ENCODE measurements at places on chromosomes 4 and X.

DNA sequence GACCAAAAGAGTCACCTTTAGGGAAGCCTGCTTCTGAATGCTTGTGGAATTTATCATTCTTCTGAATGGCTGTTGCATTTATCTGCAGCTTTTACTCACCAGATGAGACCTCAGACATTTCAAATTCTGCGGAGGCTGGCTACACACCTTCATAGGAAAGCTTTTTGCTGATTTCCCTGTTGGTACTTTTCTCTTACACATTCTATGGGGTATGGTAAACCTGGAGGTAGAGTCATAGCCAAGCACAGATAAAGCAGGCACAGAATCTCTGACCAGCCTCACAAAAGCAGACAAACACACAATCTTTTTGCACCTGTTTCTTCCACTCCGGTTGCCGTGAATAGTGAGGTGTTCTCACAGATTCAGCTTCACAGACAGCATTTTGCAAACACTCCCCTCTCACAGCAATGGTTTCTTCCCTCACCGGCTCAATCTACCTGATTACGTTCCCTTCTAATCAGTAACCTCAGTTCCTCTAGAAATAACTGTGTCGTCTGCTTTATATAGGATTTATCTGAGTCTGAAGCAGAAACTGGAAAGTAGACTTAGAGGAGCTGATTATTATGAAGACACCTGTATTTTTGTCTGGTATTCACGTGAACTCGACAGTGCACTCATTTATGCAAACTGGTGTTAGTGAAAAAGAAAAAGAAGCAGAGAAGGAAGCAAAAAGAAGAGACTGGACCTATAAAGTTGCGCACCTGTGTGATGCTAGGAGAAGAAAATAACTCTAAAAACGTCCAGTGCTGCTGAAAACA, 83.1 kb downstream of the DMD start:
- no peak for DNase-seq

- no peak for DNase-seq
Observed at GRCh38 chr4:26964994-26965393, 104.4 kb downstream of the STIM2 start.

DNA sequence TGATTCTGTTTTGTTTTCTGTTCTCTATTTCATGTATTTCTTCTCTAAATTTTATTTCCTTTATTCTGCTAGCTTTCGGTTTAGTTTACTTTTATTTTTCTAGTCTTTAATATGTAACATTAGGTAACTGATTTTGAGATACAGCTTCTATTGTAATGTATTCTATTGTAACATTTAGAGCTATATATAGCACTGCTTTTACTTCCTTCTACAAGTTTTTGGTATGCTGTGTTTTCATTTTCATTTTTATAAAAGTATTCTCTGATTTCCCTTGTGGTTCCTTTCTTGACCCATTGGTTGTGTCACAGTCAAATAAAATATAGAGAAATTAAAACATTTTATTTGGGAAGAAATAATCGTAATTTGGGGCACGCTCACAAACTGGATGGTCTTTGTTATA, 13.9 kb upstream of the CT47A1 start:
- DNase-seq, result no peak

- no peak for DNase-seq
Observed at GRCh38 chr4:22942920-22943559, 250.3 kb downstream of the GBA3 start.

- no peak for DNase-seq
Observed at GRCh38 chrX:150565551-150565950, 2.9 kb upstream of the MTM1 start.

- DNase-seq, result no peak
Observed at GRCh38 chrX:118675966-118676349, 51.4 kb upstream of the IL13RA1 start.

DNA sequence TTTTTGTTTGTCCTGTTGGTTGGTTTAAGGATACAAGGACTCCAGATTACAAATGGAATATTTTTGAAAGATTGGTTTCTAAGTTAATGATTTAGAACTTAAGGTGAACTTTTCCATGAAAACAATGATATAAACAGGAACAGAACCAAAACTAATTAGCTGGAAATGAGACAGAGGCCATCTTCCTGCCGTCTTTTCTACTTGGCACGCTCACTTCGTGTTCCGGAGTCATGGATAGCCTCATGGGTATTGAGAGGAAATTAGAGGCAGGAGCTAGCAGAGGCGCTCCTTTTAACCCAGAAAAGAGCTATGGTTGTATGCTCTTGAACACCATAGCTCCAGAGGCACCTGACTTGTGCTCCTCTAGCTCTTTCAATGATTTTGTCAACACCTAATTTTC, 2.4 kb downstream of the FAM241A start:
- DNase-seq, result no peak

DNA sequence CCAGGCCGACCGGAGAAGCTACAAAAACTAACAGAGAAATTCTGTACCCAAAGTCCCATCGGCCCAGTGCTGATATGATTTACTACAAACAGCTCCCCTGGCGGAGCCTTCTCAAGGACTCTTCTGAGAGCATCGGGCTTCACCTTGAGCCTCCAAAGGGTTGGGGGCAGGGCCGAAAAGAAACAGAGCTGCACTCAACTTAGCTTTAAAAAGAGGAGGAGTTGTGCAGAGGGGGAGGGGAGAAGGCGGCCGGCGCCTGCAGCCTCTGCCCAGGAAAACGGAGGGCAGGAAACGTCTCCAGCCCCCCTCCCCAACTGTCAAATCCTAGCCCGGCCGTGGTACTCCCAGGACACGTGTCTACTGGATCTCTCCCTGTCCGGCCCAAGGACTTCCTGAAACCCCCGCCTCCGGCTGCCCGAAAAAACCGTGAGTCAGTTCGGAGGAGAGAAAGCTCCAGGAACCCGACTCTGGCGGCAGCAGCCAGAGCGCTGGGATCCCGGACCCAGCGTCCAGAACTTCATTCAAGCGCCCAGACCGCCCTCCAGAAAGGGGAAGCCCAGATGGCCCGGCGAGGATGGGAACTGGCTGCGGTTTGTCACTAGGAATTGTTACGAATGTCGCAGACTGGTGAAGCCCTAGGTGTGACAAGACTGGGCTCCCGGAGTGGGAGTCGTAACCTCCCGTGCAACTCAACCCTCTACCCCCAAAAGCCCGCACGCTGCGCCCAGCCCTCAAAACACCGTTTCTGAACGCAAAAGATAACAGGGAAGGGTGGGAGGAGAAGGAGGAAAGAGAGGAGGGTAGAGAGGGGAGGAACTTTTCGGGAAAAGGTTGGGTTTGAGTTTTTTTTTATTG, 973 bp downstream of the ADAMTS3 start:
- peak; percentile 7 for DNase-seq

DNA sequence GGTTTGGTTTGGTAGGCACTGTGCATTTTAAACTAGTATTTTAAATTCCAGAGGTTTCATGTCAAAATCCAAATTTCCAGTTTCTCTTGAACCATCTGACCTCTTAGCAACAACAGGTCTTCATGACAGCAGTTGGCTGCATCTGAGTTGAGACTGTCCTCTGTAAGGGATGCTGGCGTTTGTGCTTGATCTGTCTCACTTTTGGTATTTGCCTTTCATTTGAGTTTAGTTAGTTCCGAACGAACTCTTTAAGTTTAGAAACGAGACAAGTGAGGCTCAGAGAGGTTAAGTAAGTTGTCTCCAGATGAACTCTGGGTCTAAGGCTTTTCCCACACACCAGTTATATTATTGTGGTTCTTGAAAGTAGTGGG, 29.1 kb downstream of the SPARCL1 start:
- DNase-seq, result no peak

GRCh38 chr4:2070421-2071251, 11.5 kb downstream of the NAT8L start:
- no peak for DNase-seq

DNA sequence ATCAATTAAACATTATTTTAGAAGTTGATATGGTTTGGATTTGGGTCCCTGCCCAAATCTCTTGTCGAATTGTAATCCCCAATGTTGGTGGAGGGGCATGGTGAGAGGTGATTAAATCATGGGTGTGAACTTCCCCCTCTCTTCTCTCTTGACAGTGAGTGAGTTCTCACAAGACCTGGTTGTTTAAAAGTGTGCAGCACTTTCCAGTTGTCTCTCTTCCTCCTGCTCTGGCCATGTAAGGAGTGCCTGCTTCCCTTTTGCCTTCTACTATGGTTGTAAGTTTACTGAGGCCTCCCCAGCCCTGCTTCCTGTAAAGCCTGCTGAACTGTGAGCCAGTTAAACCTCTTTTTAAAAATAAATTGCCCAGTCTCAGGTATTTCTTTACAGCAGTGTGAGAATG, 141.4 kb downstream of the GALNTL6 start:
- no peak for DNase-seq

DNA sequence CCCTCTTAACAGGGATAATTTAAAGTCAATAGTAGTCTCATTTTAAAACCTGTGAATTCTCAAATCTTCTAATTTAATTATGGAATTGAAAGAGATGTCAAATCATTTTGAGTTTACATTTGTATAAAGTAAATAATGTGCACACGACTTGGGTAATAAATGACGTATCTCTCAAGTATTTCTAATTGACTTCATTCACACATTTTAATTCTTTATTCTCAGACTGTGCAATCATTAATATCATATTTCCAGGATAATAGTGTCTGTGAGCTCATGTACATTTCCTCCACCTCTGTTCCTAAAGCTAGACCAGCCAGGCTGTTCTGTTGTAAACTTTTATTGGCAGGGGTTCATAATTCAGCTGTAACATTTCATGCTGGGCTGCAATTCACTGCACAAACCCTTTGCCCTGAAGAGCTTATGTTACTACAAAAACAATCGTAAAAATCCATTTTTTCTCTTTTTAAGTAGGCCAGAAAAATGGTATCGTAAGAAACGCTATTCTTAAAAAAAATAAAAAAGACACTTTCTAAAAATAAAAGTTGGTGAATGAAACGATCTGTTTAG, 1103.1 kb upstream of the TENM3 start:
- DNase-seq, result no peak

- DNase-seq, result no peak
Observed at GRCh38 chr4:89835413-89835812, 1.5 kb downstream of the SNCA start.
